ENCODE measurements at places on chromosomes 2 and 18. TPM values are rescaled to one million over a fixed set of nuclear protein-coding genes. Genes with fewer than 3 reads are reported as not detected.

The L3MBTL4 gene
- total RNA-seq, result 2.0 TPM

The SERPINB13 gene
- not detected for total RNA-seq

The ANKRD36 gene
- 66.0 TPM for total RNA-seq

The ATP6V1C2 gene
- total RNA-seq, result not detected

The FBLN7 gene
- 4.6 TPM for total RNA-seq

The XRCC5 gene
- 220 TPM for total RNA-seq

The CD226 gene
- total RNA-seq, result under 0.01 TPM

The POTEC gene
- total RNA-seq, result not detected
